NCI-H2029 (cell line): ENCODE measurements at places on chromosomes 3 and 15.

DNA sequence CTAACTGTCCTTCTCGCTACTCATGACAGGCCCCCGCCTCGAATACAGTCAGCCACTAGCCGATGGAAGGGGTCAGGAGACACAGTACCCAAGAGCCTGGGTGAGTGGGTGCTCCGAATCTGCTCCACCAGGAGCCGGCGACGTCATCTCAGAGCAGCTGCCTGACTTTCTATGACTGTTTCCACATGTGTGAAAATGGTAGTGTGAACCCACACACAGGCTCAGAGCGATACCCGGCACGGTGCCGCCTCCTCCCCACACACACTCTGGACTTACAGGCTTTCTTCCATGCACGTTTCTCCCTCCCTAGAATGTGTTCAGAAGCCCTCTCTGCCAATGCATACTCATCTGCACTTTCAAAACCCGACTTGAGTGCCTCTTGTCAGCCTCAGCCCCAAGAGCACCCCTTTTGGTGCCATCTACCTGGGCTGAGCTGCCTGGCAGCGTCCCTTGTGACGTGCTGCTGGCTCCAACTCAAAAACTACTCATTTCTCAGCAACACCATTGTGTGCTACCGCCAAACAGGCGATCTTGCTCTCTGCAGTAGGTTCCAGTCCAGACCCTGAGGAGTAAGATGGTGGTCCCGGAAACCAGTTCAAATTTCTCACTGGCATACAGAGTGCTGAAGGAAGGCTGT, 29.7 kb downstream of the VGLL4 start:
- no peak for DNase-seq

DNA sequence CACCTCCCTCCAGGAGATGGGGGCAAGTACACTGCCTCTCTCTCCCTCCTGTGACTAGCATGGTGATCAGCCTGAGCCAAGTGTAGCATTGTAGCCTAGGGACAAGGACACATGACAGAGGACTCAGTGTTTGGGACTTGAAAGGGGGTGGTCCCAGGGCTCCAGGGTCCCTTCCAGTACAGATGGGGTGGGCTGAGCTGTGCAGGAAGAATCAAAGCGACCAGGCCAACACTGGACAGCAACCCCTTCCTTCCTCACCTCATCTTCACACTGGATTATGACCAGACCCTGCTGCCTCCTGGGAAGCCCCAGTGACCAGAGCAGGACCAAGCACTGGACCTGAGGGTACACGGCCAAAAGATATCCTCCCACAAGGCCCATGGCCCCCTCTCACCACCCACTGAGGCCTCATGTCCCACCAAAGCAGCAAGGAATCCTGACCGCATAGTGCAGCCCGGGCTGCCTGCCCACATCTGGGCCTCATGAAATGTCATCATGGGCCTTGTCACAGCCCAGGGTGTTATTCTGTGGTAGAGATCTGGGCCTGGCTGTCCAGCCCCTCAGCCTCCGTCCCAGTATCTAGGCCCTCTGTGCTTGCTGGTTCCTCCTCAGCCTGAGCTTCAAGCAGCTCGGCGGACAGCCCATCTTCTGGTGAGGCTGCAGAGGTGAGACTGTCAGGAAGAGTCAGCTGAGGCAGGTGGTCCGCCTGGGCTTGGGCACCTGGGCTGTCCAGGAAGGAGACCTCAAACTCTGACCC, 9.5 kb downstream of the GORASP1 start:
- no peak for DNase-seq

- DNase-seq = no peak
These were observed 27.9 kb upstream of the SLC6A6 start for GRCh38 chr3:14374444-14374883.

DNA sequence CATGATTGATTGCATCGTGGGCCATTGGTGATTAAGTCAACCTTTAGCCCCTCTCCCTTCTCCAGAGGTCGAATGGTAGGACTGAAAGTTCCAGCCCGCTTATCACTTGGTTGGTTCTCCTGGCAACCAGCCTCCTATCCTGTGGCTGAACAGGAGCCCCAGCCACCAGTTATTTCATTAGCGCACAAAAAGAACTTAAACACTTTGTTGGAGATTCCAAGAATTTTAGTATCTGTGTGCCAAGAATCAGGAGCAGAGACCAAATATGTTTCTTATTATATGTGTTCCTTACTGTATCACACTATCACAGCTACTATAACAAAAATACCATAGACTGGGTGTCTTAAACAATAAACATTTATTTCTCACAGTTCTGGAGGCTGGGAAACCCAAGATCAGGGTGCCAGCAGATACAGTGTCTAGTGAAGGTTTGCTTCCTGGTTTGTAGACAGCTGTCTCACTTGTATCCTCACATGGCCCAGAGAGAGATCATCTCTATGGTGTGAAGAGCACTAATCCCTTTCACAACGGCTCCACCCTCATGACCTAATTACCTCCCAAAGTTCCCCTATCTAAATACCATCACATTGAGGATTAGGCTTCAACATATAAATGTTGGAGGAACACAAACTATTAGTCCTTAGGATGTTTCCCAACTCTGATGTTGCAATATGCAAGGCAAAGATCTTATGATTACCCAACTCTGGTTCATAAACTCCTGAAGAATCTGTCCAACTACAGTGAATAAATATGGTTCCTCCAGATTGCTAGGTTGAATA, 30.5 kb upstream of the APH1B start:
- no peak for DNase-seq

- DNase-seq = no peak
These were observed 49.1 kb downstream of the EBLN2 start for GRCh38 chr3:73110530-73110929.

DNA sequence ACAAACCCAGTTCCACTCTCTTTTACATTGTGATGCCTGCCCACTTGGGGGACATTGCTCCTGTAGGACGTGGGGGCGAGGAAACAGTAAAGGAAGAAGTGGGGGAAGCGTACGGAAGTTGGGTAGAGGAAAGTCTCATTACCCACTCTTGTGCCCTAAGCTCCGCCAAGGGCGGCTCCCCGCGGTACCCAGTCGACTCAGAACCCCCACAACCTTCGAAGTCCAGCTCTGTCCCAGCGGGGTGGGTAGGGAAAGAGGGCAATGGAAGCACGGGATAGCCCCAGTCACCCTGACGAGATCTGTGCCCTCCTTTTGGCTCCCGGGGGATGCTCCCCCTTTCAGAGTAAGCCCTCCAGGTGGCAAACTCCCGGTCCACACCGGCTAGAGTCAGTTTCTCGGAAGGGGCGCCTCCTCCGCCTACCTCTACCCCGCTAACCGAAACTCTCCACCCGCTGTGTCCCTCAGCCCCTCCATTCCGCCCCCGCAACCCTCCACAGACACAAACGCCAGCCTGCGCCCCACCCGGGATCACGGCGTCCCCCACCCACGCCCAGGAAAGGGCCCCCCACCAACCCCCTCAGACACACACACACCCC, 527 bp downstream of the CSNK1G1 start:
- no peak for DNase-seq
